ENCODE measurements at places on chromosomes 5 and 9.

DNA sequence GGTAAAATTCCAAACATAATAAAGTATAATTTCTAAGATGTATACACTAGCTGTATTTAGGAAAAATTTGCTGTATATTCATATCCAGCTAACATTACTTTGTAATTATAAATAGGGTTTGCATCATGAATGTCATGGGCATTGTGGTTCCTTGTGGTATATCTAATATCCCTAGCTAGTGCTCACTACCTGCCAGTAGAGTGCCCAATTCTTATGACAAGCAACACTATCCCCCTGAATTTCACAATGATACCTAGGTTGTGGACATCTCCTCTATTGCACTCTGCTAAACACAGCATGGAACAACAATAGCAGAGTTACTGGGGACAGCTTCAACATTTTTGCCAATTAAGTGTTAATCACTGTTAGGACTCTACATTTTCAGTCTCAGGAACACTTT, 1656.5 kb downstream of the EFNA5 start:
- H3K36me3 ChIP-seq = no peaks in the 10 kb centered on the region
- DNase-seq = no peak
- no peaks in the 10 kb centered on the region for H3K27me3 ChIP-seq
- H3K27ac ChIP-seq = no peak overlapping the region
- no peaks in the 10 kb centered on the region for H3K4me1 ChIP-seq

DNA sequence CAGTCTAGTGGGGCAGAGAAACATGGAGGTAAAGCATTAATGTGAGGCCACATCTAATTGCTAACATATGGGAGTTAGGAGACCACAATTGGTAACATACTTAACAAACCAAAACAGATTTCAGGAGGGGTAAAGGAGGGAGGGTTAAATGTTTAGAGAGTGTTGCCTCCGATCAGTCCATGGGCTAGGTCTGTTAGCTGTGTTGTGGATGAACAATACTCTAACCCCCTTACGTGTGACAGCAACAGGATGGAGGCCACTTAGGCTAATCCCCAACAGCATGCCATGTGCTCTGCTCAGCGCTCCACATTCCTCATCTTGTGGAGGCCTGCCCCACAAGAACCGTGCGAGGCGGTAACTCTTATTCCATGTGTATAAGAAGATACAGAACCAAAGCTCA, 167.0 kb downstream of the CRB2 start:
- no peak overlapping the region for H3K27ac ChIP-seq
- no peaks in the 10 kb centered on the region for H3K27me3 ChIP-seq
- H3K36me3 ChIP-seq = no peaks in the 10 kb centered on the region
- DNase-seq = no peak
- no peaks in the 10 kb centered on the region for H3K4me1 ChIP-seq
- no peak overlapping the region for H3K4me3 ChIP-seq

DNA sequence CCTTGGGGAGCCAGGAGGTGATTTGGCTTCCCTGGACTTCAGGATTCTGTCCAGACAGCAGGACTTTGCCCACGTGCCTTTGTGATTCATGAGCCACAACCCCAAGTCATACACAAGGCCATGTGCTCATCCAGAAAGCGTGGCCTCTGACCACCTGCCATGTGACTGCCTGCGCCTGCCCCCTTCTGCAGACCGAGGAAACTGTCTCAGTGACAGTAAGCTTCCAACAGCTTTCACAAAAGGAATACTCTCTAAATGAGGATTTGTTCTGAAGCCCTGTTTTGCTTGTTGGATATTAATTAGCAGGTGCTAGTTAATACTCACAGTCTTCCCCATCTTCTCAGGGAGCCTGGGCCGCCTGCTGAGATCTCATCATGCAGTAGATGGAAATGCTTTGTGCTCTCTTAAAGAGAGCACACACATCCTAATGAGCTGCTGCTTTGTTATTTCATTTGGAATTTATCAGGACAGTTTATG, 36.9 kb upstream of the ANGPTL2 start:
- H3K4me1 ChIP-seq = no peaks in the 10 kb centered on the region
- H3K36me3 ChIP-seq = no peaks in the 10 kb centered on the region
- DNase-seq = no peak
- H3K4me3 ChIP-seq = no peak overlapping the region
- H3K27ac ChIP-seq = no peak overlapping the region

DNA sequence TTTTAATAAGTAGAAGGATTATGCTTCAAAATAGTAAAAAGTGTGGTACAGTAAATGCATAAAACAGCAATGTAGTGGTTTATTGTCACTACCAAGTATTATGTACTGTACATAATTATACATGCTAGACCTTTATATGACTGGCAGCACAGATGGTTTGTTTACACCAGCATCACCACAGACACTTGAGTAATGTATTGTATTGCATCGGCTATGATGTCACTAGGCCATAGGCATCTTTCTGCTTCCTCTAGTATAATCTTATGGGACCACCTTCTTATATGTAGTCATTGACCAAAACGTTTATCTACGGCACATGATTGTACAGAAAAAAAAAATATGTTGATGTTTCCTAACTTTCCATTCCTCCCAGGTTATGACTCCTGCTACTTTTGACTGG, 31.9 kb upstream of the SSBP2 start:
- H3K4me1 ChIP-seq = peaks cover 4% of the 10 kb centered on the region
- no peak overlapping the region for H3K27ac ChIP-seq
- no peak for DNase-seq
- no peaks in the 10 kb centered on the region for H3K27me3 ChIP-seq
- H3K4me3 ChIP-seq = no peak overlapping the region
- no peaks in the 10 kb centered on the region for H3K36me3 ChIP-seq

- peaks cover 2% of the 10 kb centered on the region for H3K4me1 ChIP-seq
- no peaks in the 10 kb centered on the region for H3K36me3 ChIP-seq
- DNase-seq = no peak
- H3K27me3 ChIP-seq = no peaks in the 10 kb centered on the region
- no peak overlapping the region for H3K4me3 ChIP-seq
Observed at GRCh38 chr5:17243287-17244063, 26.0 kb downstream of the BASP1 start.

DNA sequence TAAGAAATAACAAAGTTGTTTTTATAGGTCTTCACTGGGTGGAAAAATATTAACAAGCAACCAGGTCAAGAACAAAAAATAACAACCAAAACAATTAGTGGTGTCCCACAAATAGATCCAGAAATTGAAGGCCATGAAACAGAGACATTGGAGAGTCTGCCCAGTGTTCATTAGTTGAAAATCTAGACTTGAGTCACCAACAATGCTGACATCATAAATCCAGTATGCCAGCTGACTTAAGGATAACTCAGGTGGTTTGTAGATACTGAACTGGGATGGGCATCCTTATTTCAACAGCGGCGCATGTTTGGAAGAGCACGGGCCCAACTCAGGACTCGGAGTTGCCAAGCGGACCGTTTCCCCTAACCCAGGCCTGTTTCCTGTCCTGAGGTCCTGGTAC, 80.7 kb upstream of the TNFAIP8 start:
- H3K36me3 ChIP-seq = no peaks in the 10 kb centered on the region
- DNase-seq = no peak
- H3K4me3 ChIP-seq = no peak overlapping the region
- no peaks in the 10 kb centered on the region for H3K27me3 ChIP-seq
- H3K27ac ChIP-seq = no peak overlapping the region

DNA sequence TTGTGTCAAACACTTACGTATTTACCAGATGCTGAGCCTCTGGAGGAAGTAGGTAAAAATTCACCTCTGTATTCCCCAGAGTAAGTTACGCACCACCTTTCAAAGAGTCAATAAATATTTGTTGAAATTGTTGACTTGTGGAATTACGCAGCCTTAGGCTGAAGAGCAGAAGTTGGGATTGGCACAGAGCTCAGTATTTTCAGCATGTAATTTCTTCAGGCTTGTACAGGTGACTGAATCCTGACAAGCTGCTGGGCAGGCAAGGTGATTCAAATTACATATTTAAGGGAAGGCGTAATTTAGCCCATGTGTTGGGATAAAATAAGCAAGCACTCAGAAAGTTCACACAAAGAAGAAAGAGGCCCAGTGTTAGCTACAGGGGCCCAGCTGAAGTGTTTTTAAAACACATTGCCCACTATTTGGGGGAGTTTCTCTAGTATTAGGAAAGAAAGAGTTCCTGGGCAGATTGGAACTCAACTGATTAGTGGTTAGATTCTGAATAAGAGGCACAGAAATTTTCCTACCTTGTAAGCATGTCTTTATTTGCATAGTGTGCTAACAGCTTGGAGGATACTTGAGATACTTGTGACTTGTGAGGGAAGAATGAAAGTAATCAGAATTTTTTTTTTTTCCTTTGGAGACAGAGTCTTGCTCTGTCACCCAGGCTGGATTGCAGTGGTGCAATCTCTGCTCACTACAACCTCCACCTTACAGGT, 165.3 kb upstream of the FBXL7 start:
- no peak overlapping the region for H3K27ac ChIP-seq
- no peak for DNase-seq
- H3K4me1 ChIP-seq = no peaks in the 10 kb centered on the region
- H3K36me3 ChIP-seq = no peaks in the 10 kb centered on the region

- no peak overlapping the region for H3K27ac ChIP-seq
- H3K4me3 ChIP-seq = no peak overlapping the region
- DNase-seq = no peak
Observed at GRCh38 chr5:34584165-34584564, 72.0 kb upstream of the RAI14 start.

DNA sequence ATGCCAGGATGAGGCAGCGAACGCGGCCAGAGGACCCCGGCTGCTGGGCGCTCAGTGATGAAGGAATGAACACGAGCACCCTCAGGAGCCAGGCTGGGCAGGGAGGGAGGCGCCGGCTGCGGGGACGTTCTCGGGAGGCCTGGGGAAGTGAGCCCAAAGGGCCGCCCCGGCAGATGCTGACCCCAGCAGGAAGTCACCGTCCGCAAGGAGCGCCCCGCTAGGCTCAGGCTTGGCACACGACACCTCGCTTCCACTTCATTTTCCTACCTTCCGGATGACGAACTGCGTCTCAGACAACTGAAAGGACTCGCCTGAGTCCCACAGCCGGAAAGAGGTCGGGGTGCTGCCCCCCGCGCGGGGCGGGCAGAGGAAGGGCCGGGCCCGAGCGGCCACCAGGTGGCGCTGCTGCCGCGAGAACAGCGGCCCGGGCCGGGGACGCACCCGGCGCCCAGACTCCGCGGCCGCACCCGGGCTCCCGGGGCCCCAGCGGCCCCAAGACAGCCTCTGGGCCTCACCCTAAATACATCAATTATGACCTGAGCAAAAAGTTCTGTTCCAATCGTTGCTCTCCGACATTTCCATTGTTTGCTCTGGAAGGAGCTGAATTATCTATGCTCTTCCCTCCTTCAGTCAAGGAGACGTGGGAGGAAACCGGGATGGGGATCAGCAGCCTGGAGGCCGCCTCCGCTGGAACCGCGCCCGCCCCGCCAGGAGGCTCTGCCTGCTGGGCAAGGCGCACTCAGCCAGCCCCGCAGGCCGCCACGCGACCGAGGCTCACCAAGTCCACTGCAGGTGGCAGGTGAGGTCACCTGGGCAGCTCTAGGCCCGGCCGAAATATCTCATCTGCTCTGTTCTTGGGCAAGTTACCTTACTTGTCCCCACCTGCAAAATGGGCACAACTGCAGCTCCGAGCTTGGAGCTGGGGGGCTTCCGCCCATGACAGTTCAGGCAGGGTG, 107.0 kb downstream of the ZNF354C start:
- H3K27me3 ChIP-seq = no peaks in the 10 kb centered on the region
- H3K4me3 ChIP-seq = no peak overlapping the region
- no peaks in the 10 kb centered on the region for H3K36me3 ChIP-seq
- DNase-seq = peak; percentile 87
- H3K4me1 ChIP-seq = no peaks in the 10 kb centered on the region

GRCh38 chr5:179601871-179602625, 21.4 kb downstream of the HNRNPH1 start:
- no peak for DNase-seq
- H3K36me3 ChIP-seq = peaks cover 6% of the 10 kb centered on the region
- H3K4me3 ChIP-seq = no peak overlapping the region
- H3K27ac ChIP-seq = no peak overlapping the region
- H3K27me3 ChIP-seq = no peaks in the 10 kb centered on the region

DNA sequence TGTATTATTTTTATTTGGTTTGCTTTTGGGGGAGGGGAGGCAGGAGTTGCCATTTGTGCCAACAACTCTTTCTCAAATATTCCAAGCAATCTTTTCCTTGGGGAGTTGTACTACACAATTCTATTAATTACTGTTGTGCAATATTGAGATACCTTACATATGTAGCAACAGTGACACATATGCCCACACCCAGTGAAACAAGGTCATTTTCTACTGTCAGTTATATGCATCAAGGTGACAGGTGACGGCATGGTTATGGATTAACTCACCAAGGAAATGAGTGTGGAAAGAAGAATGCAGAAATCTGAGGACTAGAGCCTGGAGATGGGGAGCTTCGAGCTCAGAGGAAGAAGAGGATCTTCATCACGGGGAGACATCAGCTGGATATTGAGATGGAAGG, 17.9 kb upstream of the MSMP start:
- no peak overlapping the region for H3K27ac ChIP-seq
- H3K36me3 ChIP-seq = no peaks in the 10 kb centered on the region
- no peak for DNase-seq
- H3K4me3 ChIP-seq = no peak overlapping the region

DNA sequence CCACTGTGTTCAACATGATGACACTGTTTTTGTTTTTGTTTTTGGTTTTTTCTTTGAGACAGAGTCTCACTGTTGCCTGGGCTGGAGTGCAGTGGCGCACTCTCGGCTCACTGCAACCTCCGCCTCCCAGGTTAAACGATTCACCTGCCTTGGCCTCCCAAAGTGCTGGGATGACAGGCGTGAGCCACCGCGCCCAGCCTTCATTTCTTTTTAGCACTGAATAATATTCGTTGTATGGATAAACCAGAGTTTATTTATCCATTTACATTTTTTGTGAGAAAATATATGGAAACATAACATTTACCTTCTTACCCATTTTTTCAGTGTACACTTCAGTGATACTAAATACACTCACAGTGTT, 4.2 kb downstream of the CARD19 start:
- no peak overlapping the region for H3K27ac ChIP-seq
- H3K27me3 ChIP-seq = no peaks in the 10 kb centered on the region
- no peak overlapping the region for H3K4me3 ChIP-seq
- H3K4me1 ChIP-seq = peaks cover 2% of the 10 kb centered on the region
- H3K36me3 ChIP-seq = no peaks in the 10 kb centered on the region
